ENCODE measurements at places on chromosomes 3 and 15.

GRCh38 chr3:142445816-142446254, 2.0 kb downstream of the XRN1 start:
- DNase-seq = no peak

DNA sequence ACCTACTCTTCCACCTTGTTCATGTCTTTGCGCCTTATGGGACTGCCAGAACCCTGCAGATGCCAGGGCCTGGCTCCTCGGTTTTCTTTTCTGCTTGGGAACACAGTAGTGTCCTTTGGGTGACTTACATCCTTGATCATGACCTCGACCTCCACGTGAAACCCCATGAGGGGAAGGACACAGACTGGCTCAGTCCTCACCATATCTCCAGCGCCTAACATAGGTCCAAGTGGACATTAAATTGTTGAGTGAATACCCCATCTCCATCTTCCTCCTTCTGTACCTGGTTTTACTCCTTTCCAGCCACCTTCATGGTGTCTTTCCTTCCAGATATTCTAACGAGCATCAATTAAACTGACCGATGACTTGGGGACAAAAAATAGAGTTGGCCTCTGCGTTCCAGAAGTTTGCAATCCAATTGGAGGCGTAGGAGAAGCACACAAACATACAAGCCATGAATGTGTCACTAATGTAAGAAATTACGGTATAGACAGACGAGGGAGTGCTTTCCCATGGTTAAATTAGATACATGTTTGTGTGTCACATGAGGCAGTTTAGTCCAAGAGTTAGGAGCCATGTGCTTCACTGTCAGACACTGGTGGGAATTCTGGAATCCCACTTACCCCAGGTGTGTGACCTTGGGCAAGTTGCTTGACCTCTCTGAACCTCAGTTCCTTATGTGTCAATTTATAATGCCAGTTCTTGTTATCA, 907 bp upstream of the HERC1 start:
- DNase-seq = no peak

- DNase-seq = no peak
Measured at GRCh38 chr15:65375871-65376607, 1.8 kb downstream of the IGDCC3 start.

GRCh38 chr3:76442374-76442915, 597.5 kb upstream of the ROBO2 start:
- no peak for DNase-seq

DNA sequence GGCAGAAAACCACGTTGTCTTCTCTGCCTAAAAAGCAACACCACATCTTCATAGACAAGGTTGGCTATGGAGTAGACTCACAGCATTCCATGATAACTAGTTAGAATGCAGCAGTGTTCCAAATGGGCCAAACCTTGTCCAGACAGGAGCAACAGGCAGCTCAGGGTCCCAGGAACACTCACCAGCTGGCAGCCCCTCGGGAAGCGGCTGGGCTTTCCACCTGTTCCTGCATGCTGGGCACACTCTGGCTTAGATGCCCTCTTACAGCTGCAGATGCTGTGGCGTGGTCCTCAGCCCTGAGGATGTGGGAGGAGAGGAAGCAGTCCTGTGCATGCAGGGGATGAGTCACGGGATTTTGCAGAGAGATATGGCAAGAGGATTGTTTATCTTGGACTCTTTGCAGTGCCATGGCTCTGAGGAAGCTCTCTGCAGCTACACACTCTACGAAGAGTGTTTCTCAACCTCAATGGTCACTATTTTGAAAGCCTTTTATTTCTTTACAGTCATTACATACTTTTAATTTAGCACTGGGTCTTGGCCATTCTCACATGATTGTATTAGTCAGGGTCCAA, 11.3 kb downstream of the NRROS start:
- no peak for DNase-seq

DNA sequence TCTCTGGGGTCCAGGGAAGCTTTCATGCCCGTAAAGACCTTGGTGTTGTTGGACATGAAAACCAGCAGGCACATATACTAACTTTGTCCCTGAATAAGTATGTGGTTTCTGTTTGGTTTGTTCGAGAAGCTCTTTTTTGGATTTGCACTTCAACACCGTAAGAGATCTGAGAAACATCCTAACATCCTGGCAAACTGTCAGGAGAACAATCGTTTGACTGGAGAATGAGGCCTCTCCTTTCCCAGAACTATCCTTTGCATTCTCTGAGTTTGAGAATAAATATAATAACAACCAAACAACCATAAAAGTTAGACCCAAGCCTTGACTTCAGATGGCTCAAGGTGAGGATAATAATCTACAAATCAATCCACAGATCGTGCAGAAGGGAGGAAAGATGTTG, 230.4 kb upstream of the WNT5A start:
- no peak for DNase-seq

DNA sequence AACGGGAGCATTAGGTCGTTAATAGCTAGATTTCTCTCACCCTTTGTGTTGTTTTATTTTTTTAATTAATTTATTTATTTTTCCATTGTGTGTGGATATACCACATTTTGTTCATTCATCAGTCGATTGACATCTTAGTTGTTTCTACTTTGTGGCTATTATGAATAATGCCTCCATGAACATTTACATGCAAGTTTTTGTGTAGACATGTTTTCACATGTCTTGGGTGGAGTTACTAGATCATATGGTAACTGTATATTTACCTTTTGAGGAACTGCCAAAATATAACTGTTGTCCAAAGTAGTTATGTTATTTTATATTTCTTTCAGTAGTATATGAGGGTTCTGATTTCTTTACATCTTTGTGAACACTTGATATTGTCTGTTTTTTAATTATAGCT, 18.8 kb downstream of the ZWILCH start:
- DNase-seq = no peak

GRCh38 chr15:68603216-68603595, 24.4 kb downstream of the CORO2B start:
- DNase-seq = no peak

- no peak for DNase-seq
Measured at GRCh38 chr15:30885814-30886213, 17.9 kb upstream of the FAN1 start.

DNA sequence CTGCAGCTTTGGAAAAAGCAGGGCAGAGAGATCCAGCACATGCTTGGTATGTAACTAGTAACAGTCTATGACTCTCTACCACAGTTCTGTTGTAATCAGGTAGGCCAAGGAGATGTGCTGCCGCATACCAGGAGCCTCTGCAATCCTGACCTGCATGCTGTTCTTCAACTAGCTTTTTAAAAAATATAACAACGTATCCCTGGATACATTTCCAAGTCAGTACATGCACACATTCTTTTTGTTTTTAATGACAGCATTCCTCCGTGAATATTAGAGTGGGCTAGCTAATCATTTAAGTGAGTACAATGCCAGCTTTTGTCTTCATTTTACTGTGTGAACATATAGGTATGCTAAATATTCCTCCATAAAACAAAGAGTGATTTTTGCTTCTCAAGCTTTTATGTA, 437.8 kb downstream of the RBMS3 start:
- no peak for DNase-seq

DNA sequence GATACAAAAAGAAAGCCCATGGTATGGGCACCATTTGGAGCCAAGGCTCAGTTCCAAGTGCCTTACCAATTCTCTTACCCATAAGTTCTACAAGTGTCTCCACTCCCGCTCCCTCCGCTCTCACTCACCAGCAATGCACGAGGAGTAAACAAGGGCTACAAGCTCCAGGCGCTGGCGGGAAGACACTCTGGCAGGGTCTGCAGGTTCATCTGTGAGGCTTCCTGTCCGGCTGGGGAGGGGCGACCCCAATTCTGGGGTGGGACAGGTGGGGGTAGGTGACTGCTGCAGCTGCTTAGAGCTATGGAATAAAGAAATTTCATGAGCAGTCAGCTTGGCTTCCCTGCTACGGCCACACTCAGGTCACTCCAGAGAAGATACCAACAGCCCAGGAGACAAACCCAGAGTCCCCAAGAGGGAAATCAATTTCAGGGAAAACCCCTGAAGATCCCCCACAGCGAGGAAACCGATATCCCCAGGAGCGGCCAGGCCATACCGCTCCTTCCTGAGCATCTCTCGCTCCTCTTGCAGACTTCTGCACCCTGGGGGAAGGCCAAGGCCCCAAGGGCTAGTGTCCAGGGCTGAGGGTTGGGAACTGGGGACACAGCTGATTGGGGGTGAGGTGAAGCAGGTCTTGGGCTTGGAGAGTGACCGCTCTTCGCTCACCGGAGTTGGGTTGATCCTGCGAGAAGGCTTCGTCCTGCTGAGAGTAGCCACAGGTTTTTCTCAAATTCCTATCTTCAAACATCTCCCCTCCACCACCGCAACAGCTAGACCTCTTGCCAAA, 1.4 kb downstream of the CDAN1 start:
- no peak for DNase-seq

- no peak for DNase-seq
Measured at GRCh38 chr15:72809329-72809728, 25.8 kb upstream of the ADPGK start.

DNA sequence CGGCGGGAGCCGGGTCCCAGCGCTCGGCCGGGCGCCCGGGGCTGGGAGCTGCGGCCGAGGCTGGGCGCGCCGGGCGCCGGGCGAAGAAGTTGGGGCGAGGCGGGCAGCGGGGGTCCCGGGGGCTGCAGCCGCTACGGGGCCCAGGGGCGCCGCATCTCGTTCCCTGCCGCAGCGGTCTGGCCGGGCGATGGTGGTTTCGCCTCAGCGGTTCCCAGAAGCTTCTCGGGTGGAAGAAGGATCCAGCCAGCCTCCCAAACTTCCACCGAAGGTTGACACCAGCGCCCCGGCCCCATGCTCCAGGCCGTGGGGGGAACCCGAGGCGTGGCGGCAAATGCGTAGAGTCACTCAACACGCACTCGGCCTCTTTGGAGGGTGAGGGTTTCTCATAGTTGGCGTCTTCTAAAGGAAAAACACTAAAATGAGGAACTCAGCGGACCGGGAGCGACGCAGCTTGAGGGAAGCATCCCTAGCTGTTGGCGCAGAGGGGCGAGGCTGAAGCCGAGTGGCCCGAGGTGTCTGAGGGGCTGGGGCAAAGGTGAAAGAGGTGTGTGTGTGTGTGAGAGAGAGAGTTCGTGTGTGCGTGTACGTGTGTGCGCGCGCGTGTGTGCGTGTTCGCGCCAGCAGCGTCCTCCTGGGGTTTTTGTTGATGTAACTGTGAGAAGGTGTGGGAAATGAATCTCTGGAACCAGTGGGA, 940 bp downstream of the BOC start:
- peak; percentile 28 for DNase-seq

- no peak for DNase-seq
Measured at GRCh38 chr3:36919439-36920160, 25.3 kb downstream of the TRANK1 start.

DNA sequence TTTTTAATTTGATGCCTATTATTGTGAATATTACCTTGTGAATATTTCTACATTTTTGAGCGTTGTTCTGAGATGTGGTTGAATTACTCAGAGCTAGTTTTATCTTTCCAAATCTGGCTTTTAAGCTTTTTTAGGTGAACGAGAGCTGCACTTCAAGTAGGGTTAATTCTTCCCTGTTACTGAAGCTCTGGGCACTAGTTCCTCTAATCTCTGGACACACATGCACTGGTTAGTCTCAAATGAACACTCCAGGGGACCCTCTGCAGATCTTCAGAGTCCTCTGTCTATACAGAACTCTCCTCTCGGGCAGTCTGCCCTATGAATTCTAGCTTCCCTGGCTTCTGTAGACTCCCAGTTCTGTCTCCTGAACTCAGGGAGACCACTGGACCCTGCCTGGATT, 237.5 kb upstream of the TBC1D5 start:
- no peak for DNase-seq

GRCh38 chr3:112675943-112676535, 35.1 kb upstream of the CCDC80 start:
- DNase-seq = no peak

DNA sequence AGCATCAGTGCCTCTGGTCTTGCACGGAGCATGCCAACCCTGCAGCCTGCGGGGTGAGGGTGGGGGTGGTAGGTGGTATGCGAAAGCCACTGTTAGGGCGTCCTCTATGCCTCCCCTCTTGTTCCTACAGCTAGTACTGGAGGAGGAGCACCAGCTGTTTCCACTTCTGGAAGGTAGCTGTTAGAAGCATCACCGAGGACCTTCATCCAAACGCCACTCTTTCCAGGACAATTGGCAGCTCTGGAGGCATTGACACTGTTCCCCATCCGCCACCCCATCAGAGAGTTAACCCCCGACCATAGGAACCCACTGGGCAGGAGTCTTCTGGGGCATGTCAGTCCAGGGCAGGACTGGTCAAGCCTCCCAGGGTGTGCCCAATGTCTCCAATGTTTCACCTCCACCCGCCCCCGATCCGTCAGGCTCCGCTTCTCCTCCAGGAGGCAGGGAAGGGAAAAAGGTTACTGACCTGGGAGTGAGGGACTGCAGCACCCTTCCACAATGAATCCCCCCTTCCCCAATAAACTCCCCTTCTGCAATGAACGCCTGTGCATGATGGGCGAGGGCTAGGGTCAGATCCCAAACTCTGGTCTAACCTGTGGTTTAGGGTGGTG, 487 bp downstream of the DUOX2 start:
- DNase-seq = no peak

- DNase-seq = no peak
Measured at GRCh38 chr3:157815739-157816138, 290.5 kb downstream of the SHOX2 start.

- no peak for DNase-seq
Measured at GRCh38 chr3:153023896-153024295, 138.1 kb upstream of the RAP2B start.

- no peak for DNase-seq
Measured at GRCh38 chr3:73772076-73772886, 147.5 kb upstream of the PDZRN3 start.

DNA sequence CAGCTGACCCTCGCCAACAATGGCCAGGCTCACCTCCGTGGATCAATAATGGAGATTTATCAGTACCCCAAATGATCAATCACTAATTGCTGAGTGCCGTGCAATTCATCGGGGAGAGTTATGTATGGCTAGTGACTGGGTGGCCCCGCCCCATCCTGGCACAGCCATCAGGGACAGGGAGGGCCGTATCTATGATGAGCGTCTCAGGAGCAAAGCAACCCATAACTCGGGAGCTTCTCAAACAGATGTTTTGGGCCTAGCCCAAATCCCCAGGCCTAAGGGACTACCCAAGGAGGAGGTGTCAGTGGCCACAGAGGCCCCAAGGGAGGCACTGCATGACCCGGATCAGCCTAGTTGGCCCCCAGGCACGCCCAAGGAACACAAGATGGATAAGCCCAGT, 180.0 kb upstream of the LINGO1 start:
- DNase-seq = no peak
